ENCODE measurements at places on chromosomes 13 and 19. TPM values are rescaled to one million over a fixed set of nuclear protein-coding genes. Genes with fewer than 3 reads are reported as not detected.

- H3K4me1 ChIP-seq: peaks cover 7% of the 10 kb centered on the region
- no peak overlapping the region for H3K4me3 ChIP-seq
- H3K27me3 ChIP-seq: peaks cover 100% of the 10 kb centered on the region
- H3K36me3 ChIP-seq: no peaks in the 10 kb centered on the region
- DNase-seq: no peak
Measured at GRCh38 chr13:94704377-94705080, 7.8 kb downstream of the SOX21 start.

GRCh38 chr19:11208561-11209471, 11.5 kb upstream of the KANK2 start:
- peaks cover under 1% of the 10 kb centered on the region for H3K4me1 ChIP-seq
- H3K4me3 ChIP-seq: no peak overlapping the region
- no peaks in the 10 kb centered on the region for H3K27me3 ChIP-seq
- DNase-seq: peak; percentile 60
- H3K36me3 ChIP-seq: no peaks in the 10 kb centered on the region

DNA sequence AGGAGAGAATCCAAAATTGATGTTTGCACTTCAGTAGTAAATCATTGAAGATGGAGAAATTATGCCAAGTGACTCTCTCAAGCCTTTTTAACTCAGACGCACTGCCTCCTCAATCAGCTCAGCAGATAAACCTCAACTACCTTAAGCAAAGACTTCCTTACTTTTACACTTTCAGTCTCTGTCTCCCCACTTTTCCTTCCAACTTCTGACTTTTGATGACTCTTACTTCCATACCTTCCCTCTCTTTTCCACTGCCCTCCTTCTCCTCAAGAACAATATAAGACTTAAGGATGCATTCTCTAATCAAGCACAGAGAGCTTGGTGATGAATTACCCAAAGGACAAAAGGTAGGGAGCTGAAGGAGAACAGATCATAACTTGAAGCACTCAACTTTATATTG, 4.8 kb upstream of the DACH1 start:
- no peaks in the 10 kb centered on the region for H3K36me3 ChIP-seq
- H3K27ac ChIP-seq: no peak overlapping the region
- no peaks in the 10 kb centered on the region for H3K4me1 ChIP-seq
- H3K4me3 ChIP-seq: no peak overlapping the region

- H3K27ac ChIP-seq: no peak overlapping the region
- no peak overlapping the region for H3K4me3 ChIP-seq
- peaks cover 4% of the 10 kb centered on the region for H3K4me1 ChIP-seq
- no peaks in the 10 kb centered on the region for H3K36me3 ChIP-seq
Measured at GRCh38 chr13:75357576-75358289, 124.2 kb downstream of the TBC1D4 start.

The GARIN5A gene
- 0.59 TPM for total RNA-seq

DNA sequence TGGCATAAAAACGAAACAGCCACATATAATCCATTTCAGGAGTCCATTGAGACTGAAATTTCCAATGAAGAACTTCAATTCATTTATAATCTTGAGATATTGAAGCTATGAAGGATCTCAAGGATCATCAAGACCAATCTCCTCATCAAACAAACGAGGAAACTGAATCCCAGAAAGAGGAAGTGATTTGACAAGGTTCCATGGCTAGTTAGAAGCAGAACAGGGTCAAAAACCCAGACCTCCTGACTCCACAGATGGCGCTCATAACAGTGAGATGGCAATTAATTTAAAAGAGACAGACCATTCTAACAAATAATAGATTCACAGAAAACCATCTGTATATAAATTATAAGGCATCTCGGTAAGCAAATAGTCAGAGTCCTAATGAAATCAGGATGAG, 229.7 kb downstream of the KCTD12 start:
- DNase-seq: no peak
- no peaks in the 10 kb centered on the region for H3K27me3 ChIP-seq
- no peak overlapping the region for H3K4me3 ChIP-seq

The GAPDHS gene
- total RNA-seq: not detected

DNA sequence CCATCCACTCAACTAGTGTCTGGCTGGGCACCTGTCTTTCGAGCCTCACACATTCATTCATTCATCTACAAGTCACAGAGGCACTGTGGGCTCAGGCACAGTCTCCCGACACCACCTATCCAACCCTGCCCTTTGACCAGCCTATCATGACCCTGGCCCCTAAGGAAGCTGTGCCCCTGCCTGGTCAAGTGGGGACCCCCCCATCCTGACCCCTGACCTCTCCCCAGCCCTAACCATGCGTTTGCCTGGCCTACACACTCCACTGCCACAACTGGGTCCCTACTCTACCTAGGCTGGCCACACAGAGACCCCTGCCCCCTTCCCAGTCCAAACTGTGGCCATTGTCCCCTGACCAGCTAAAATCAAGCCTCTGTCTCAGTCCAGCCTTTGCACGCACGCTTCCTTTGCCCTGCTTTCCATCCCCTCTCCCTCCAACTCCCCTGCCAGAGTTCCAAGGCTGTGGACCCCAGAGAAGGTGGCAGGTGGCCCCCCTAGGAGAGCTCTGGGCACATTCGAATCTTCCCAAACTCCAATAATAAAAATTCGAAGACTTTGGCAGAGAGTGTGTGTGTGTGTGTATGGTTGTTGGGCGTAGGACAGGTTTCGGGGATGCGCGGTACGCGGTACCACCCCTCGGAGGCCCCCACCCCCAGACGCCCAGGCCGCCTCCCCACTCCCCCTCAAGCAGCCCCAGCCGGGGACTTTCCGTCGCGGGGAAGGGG, 404 bp upstream of the IL27RA start:
- no peaks in the 10 kb centered on the region for H3K4me1 ChIP-seq
- no peaks in the 10 kb centered on the region for H3K36me3 ChIP-seq
- H3K27me3 ChIP-seq: no peaks in the 10 kb centered on the region
- no peak for DNase-seq

The LRFN3 gene
- total RNA-seq: 15.5 TPM

The ADAMTSL5 gene
- total RNA-seq: 0.86 TPM

- no peak overlapping the region for H3K27ac ChIP-seq
- DNase-seq: peak; percentile 57
- peaks cover 20% of the 10 kb centered on the region for H3K4me1 ChIP-seq
- no peaks in the 10 kb centered on the region for H3K27me3 ChIP-seq
- H3K4me3 ChIP-seq: no peak overlapping the region
Measured at GRCh38 chr19:55590617-55591016, 8.7 kb downstream of the FIZ1 start.
